ENCODE measurements at places on chromosomes 3 and 15. TPM values are rescaled to one million over a fixed set of nuclear protein-coding genes. Genes with fewer than 3 reads are reported as not detected.

The TICRR gene
- polyA plus RNA-seq: 0.10 TPM

DNA sequence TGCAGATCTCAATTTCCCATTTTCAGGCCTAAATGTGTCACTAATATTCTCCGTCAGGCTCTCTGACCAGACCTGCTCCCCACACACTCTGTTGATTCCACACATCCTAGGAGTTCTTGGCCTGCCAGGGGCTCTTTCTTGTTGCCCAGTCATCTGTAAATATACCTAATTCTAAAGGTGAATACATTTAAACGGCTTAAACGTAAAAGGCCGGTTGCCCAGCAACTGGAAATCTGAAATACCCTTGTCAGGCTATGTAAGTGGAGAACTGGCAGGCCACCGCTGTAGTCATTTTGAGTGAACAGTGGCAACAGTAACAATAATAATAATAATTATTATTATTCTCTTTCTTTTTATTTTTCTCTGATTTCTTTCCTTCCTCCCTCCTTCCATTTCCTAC is 302.7 kb downstream of the AGBL1 start:
- DNase-seq: no peak

The COLQ gene
- polyA plus RNA-seq: 13.3 TPM

The COL6A6 gene
- polyA plus RNA-seq: not detected

DNA sequence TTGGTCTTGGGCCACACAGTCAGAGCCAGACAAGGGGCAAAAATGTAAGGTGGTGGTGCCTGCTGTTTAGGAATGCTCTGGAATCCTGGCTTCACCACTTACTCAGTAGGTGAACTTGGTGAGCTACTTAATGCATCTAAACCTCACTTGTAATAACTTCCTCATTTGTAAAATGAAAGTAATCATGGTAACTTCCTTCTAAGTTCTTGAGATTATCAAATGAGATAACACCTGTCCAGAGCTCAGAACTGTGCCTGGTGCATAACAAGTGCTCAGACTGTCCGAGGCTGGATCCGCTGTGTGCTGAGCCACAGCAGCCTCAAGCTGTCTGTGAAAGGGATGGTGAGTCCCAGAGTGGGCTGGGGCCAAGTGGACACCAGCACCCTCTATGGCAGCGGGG is 62.8 kb upstream of the KY start:
- DNase-seq: no peak

The TM4SF4 gene
- not detected for polyA plus RNA-seq

GRCh38 chr15:80242132-80242769 is 9.8 kb downstream of the CTXND1 start:
- DNase-seq: no peak

The LRTM1 gene
- polyA plus RNA-seq: not detected

The GRM2 gene
- not detected for polyA plus RNA-seq

The STXBP5L gene
- polyA plus RNA-seq: not detected

DNA sequence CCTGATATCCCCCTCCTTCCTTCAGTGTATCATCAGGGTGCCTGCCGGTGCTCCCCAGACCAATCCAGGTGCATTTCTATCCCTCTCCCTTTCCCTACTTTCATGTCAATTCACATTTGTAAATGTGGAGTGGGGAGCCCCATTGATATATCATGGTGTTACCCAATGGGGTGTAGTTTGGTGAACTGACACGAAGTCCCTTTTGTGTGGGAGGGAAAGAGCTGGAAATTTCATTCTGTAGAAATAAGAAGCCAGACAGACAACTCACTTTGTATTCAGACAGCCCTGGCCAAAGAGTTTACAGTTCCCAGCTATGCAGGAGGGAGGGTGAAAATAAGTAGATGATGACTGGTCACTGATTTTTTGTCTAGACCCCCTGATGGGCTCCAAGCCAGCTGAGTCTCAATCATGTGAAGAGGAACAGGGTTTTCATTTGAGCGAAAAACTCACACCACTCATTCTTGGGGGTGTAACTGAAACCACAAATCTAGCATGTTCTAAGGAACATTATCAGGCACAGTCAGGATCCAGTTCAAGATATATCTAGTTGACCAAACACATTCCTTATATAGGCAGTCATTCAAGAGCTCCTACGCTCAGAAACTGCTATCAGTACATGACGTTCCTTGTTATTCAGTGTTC is 58.9 kb downstream of the LMCD1 start:
- DNase-seq: no peak

The SPESP1 gene
- 0.77 TPM for polyA plus RNA-seq

The LRRC15 gene
- not detected for polyA plus RNA-seq

- DNase-seq: no peak
These were observed 260.5 kb upstream of the IGF1R start for GRCh38 chr15:98387866-98388265.

DNA sequence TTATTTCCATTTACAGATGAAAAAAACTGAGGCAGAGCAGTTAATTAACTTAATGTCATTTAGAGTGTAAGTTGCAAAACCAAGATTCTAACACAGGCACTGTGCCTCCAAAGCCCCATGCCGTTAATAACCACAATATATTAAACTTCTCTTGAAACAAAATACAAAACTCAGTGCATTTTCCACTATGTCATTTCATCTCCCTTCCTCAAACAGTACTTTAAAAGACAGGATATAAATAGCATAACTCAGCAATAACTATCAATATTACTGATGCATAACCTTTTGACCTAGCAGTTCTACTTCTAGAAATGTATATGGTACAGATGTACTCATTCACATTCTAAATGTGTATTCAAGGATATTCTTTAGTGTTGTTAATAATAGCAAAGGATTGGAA is 5.1 kb upstream of the TASOR start:
- DNase-seq: no peak

- no peak for DNase-seq
These were observed 82.9 kb downstream of the MYO9A start for GRCh38 chr15:72034859-72035650.

The HTR3E gene
- not detected for polyA plus RNA-seq

DNA sequence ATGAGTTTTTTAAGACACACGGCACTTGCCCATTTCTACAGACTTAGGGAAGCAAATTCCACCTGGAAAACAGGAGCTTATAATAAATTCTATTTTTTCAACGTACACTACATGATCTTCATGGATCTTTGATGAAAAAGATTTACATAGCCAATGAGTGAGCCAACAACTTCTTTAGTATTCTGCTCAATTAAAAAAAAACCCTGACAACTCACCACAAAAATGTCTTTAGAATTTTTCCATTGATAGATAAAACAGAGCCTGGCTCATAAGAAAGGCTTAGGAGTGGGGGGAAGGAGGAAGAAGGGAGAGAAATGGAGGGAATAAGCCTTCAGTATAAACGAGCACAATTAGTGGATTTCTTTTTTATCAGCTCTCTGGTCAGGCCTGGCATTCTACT is 126.7 kb downstream of the ATP10A start:
- DNase-seq: no peak

DNA sequence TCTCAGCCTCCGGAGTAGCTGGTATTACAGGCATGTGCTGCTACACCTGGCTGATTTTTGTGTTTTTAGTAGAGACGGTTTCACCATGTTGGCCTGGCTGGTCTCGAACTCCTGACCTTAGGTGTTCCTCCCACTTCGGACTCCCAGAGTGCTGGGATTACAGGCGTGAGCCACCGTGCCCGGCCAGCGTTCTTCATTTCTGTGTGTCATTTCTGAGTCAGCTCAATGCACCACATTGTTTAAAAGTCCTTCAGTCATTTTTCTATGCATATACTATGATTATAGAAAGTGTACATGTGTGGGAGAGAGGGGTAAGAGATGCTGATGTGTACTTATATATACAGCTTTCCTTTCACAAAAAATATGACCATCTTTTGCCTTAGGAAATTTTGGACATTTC is 2.1 kb downstream of the QTRT2 start:
- no peak for DNase-seq

GRCh38 chr3:12681943-12682390 is 18.1 kb upstream of the RAF1 start:
- no peak for DNase-seq

- DNase-seq: no peak
These were observed 347.4 kb downstream of the SI start for GRCh38 chr3:164730815-164731360.

GRCh38 chr3:36704280-36704679 is 60.1 kb downstream of the DCLK3 start:
- no peak for DNase-seq

GRCh38 chr3:132343018-132343612 is 25.9 kb downstream of the ACP3 start:
- peak; percentile 15 for DNase-seq

DNA sequence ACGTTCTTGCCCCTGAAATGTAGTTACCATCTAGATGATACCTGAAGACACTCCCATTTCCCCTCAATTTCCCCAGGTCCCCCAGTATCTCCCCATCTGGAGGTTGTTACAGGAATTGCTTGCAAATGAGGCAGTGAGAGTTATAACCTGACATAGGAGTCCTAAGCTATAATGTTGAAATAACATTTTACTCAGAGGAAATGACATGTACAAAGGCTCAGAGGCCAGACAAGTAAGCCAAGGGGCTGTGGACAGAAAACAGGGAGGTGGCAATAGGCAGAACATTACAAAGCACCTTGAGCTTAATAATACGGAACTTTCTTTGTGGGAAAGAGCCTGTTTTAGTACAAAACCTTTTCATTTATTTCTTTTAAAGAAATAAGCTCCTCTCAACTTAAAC is 171.9 kb downstream of the FRMD5 start:
- DNase-seq: no peak

The CSPG4 gene
- not detected for polyA plus RNA-seq

The TTC21A gene
- polyA plus RNA-seq: 0.45 TPM

DNA sequence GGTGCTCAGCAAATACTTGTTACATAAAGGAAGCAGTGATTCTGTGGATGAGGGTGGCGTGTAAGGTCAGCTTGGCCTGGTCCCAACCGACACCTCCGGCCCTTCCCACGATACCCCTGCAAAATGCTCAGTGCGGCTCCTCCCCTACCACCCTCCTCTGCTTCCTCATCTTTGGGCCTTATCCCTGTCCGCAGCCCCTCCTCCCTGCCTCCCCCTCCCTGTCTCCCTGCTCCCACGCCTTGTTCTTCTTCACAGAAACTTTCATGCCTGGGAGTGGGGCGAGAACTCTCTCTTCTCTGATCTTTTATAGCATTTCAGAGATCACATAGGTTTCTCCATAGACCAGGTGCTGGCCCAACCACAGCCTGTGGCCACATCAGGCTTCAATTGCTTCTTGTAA is 75.0 kb upstream of the ATP2B2 start:
- no peak for DNase-seq

GRCh38 chr3:182058488-182058887 is 346.8 kb downstream of the SOX2 start:
- DNase-seq: no peak

DNA sequence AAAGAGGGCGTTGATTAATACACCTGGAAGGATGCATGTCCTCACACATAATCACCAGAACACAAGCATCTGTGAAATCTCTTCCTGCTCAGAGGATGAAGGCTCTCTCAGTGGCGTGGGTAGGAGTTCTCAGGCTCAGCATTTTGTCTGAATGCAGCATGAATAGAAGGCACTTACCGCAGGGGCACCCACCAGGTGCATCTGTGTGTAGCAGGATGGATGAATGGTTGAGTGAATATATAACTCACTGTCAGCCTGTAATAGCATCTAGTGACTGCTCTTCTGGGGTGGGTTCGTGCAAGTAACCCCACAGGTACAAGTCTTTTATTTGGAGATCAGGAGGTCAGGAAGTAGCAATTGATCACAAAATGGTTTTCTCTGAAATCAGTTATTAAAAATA is 143.0 kb downstream of the SQOR start:
- DNase-seq: no peak

DNA sequence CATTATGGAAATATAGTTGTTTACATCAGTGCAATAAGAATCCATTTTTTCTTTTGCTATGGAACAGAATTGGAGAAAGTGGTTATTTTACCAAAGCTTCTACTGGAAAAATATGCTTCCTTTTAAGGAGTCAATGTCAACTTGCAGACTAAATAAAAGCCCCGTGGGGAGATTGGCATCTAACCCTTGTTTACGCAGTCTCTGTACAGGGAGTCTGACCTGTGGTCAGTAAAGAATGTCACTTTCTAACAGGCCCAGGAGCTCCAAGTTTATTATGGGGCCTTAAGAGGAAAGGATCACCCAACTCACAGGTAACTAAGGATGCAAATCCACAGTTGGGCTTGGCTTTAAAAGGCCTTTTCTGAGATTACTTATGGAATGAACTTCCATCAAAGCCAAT is 1751.2 kb downstream of the SI start:
- DNase-seq: no peak

DNA sequence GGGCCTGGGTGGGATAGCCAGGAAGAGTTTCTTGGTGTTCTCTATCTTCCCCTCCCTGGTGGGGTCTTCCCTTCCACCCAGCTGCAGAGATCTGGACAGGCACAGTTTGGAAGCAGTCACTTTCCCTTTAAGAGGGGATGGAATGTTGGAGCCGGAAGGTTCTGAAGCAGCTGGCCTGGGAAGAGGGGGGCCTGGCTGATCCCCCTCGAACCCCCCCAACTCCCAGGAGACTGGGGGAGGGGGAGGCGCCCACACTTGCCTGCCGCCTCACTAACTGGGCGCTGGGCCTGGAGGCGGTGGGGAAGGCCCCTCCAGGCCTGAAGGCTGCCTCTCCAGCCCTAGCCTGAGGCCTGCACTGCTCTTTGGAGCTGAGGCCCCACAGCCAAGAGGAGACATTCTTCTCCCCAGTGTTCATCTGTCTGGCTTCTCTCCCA is 1.4 kb downstream of the DVL3 start:
- no peak for DNase-seq

The ACTC1 gene
- not detected for polyA plus RNA-seq

DNA sequence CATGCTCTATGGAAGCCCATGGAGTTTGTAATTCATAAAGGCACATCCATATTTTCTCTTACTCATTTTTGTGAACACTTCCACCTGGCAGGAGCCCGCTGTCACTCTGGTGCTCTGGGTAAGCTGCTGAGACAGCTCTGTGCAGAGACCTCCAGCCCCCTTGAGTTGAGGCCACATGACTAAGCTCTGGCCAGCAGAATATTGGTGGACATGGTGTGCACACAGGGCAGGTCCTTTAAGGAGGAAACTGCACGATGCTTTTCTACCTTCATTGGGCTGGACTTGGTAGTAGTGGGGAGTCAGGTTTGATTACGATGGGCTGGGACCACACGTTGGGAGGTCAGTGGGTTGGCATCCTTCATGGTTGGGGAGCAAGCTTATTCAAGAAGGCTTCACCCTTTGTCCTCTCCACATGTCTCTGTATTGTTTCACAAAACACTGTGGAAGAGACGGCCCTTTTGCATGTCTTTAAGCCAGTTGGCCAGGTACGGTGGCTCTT is 29.0 kb downstream of the CCNB2 start:
- no peak for DNase-seq

The IL5RA gene
- not detected for polyA plus RNA-seq

The RTP4 gene
- 3.7 TPM for polyA plus RNA-seq

- no peak for DNase-seq
These were observed 167.5 kb upstream of the TPM1 start for GRCh38 chr15:62874959-62875625.

DNA sequence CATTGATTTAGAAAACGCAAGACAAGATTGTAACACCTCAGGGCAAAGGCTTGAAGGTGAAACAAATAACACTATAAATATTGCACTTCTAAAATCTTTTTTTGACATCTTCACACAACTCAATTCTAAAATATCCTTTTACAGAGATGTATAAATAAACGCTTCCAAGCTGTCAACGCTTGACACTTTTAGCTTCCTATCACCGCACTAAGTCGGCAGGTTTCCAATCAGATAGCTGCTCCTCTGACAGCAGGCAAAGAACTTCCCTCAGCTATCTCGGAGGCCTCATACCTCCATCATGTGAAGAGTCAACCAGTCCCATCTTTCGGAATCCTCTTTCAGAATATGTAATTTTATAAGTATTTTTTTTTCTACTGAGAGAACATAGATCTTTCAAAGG is 71.0 kb downstream of the PCOLCE2 start:
- no peak for DNase-seq

- DNase-seq: no peak
These were observed 25.3 kb upstream of the RNF111 start for GRCh38 chr15:58962136-58962535.

Measured in immature natural killer cell (primary cell).